NAMALWA (cell line): ENCODE measurements at places on chromosomes 4 and X.

- DNase-seq: no peak
Measured at GRCh38 chrX:17759990-17760389, 22.7 kb downstream of the SCML1 start.

- DNase-seq: peak; percentile 14
Measured at GRCh38 chr4:33386764-33387163, 2666.6 kb downstream of the PCDH7 start.

DNA sequence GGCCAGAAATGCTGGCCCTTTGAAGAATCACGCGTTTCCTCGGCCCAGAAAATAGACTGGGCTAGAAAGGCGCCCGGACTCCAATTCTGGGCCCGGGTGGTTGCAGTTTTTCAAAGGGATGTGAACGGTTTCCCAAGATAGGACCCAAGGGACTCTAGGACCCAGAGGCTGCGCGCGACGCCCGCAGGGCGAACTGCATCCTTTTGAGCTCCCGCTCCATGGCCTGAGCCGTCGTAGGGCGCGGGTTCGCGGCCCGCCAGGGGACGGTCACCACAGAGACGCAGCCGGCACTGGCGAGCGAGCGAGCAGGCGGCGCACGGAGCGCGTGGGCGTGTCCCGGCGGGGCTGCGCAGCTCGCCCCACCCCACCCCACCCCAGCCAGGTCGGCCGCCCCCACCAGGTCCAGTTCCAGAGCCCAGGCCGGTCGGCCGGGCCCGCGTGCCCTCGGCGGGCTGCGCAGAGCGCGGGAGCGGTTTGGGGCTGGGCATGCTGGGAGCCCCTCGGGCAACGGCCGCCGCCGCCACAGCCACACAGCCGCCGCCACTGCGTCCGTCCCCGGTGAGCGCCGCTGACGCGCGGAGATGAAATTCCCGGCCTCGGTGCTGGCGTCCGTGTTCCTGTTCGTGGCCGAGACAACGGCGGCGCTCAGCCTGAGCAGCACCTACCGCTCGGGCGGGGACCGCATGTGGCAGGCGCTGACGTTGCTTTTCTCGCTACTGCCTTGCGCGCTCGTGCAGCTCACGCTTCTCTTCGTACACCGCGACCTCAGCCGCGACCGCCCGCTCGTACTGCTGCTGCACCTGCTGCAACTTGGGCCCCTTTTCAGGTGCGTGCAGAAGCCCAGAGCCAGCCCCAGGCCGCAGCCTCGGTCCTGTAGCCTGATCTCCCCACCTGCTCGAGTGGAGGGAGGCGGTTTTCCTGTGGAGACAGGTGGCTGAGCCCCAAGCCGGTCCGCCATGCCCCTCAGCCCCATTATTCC is at the start of gene XK:
TSS of gene XK (plus strand) at position 411 of the 979 bp plus-strand sequence. CDS start at position 582, 171 bp downstream.
- DNase-seq: peak; percentile 72

- DNase-seq: no peak
Measured at GRCh38 chrX:22164770-22165388, 107.8 kb upstream of the CBLL2 start.

DNA sequence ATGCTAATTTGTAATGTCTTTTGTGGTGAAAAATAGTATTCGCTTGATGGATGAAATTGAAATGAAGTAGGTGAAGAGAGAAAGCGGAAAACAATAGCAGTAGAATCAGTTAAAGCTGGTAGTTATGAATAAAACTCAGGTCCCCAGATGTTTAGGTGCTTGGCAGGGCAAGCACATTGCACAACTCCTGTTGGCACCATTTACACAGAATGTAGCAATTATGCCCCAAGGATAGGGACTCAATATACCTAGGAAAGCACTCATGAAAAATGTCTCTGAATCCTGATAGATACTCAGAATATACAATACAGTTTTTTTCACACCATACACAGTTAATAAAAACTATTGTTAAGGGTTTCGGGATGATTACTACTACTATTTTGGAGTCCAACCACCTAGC is 26.5 kb upstream of the GRIA3 start:
- no peak for DNase-seq

GRCh38 chr4:107719922-107720722 is at the start of gene PAPSS1:
TSS of gene PAPSS1 (minus strand) at chr4:107720234. CDS start at chr4:107720179, 55 bp downstream.
- DNase-seq: peak; percentile 95
